ENCODE measurements at places on chromosomes 16 and 17.
A peak's percentile ranks its signal among the peaks of the same experiment; 100 is the strongest.

DNA sequence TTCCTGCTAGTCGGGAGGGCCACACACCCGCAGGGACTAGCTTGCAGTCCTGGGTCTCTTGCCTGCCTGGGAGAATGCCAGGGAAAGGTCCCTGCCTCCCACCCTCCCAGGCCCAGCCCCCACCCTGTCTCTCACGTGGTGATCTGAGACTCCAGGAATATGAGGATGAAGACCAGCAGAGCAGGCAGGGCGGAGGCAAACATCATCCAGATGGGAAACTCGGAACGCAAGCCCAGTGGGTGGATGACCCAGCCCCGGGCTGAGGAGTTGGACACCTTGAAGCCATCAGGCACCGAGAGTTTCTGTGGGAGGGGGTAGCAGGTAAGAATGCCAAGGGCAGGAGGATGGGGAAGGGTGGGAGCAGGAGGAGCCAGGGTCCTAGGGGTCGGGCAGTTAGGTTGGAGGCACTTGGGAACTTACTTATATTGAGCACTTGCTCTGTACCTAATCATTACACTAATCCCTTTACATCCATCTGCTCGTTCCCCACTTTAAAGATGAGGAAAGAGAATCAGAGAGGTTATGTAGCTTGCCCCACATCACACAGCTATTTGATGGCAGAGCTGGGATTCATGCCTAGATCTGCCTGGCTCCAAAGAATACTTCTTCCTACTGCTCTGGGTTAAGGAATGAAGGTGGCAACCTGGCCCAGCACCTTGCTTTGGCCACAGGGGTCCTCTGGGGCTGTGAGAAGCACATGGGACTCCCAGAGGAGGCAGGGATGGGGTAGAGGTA is 13.4 kb downstream of the SLC4A1 start:
- peak; percentile 71 for DNase-seq

GRCh38 chr17:10010752-10011151 is 105.7 kb upstream of the RCVRN start:
- no peak for DNase-seq

DNA sequence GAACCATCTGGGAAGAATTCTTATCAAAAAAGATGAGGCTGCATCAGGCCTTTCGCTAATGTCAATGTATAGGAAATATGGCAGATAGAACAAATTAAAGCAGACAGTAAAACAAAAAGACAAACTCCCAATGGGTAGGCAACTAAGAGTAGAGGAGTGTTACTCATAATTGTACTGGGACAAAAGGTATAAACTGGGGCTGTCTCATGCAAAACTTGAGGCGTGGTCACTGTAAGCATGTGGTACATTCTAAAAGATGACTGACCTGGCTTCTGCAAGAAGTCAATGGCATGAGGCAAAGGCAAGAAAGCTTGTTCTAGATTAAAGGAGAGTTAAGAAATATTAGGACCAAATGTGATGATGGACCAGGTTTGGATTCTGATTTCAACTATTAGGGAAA is 26.7 kb downstream of the SMIM36 start:
- DNase-seq = no peak

GRCh38 chr17:27846042-27846655 is 45.8 kb upstream of the NOS2 start:
- no peak for DNase-seq

DNA sequence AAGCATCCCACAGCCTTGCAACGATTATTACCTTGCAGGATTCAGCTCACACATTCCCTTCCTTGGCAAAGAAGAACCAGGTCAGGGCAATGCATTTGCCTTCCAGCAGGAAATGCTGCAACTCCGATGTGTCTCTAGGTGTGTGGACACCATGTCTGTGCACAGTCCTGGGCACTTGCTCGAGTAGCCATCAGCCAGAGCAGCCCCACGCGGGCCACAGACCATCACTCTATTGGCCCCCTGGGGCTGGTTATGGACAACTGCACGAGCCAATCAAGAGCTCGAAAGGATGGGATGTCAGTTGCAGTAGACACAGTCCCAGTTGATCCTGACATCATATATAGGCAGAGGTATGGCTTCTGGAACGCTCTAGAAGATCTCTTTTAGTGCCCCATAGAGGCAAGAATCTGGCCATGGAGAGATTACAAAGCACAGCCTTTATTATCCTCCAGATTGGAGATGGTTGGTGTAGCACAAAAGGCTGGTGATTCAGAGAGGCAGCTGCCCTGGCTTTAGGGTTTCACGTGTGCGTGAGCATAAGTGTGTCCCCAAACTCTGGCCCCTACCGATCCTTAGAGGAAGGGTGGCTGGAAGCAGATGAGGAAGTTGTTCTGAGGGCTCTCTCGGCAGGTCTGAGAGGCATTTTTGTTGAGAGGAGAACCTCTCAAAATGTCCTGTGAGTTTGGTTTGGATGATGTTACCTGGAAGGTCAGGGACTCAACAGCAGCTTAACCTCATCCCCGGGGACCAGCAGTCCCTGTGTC is 403.8 kb downstream of the SEC14L1 start:
- DNase-seq = no peak

Data from NCI-H82 (cell line).